KBM-7 (cell line): ENCODE measurements at places on chromosomes 16 and 17.

GRCh38 chr17:79907850-79908249 lies 68.6 kb upstream of the CBX4 start:
- no peak for DNase-seq

DNA sequence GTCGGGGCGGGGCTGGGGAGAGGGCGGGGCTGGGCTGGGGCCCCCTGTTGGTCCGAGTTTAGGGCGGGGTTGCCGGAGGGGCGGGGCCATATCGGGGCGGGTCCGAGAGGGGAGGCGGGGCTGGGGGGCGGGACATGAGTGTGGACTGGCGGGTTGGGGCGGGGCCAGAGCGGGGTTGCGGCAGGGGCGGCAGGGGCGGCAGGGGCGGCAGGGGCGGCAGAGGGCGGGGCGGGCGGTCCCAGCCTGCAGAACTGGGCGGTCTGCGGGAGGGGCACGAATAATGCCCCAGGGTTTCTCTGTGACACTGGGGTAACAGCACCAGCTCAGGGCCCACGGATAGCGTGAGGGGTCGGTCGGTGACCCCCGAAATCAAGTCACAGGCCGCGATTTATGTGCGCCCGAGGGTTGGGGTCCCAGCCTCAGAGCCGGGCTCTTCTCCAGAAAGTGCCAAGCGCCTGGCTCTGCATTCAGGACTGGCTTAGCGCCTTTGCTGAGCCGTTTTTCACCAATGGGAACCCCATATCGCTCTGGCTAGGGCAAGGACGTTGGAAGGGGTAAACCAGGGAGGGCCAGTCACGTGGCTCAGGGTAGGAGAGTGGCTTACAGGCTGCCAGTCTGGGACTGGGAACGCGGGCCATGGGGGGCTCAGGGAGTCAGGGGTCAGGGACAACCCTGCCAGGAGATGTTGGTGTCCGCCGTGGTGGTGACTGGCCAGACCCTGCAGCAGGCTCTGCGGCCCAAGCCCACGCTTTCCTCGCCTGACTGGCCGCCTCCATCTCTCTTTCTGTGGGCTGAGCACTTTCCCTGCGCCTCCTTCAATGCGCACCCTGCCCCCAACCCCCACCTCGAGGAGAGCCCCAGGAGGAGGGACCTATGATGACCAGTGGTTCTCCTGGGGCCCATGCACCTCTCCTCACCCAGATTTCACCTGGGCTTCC lies 1.2 kb upstream of the METTL26 start:
- peak; percentile 32 for DNase-seq

DNA sequence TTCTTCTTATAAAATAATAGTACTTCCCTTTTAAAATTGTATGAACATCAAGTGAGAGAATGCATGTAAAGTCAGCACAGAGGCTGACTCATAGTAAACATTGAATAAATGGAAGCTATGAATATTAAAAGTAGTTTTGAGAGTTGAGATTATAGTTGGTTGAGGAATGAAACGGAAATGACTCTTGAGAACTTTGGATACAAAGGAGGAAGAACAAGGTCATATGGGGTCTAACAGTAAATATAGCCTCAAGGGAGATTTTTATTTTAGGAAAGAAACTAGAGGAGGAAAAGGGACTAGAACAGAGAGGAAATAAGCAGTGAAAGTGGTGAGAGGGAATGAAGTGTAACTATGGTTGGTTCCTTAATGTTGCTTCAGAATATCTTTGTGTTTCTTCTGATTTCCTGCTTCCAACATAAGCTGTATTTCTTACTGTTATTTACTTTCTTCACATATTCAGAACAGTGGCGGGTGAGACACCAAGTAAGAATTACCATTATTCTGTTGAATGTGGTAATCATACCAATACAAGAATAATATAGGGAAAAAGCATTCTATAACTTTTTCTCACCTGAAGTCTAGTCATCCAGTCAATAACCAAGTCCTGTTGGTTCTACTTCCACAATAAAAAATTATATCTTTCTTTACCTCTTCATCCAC lies 165.1 kb downstream of the CHD9 start:
- DNase-seq, result peak; percentile 42

GRCh38 chr17:63486317-63487013 lies 9.6 kb downstream of the ACE start:
- DNase-seq, result no peak

- DNase-seq, result no peak
Measured at GRCh38 chr16:74556375-74556922, 50.5 kb downstream of the GLG1 start.

- DNase-seq, result no peak
Measured at GRCh38 chr16:52090080-52090479, 456.9 kb downstream of the TOX3 start.

GRCh38 chr17:1752425-1753262 lies 9.2 kb upstream of the SERPINF1 start:
- DNase-seq, result peak; percentile 78

GRCh38 chr16:11046382-11046931 lies 102.1 kb downstream of the CLEC16A start:
- DNase-seq, result no peak

- no peak for DNase-seq
Measured at GRCh38 chr16:77761204-77761603, 27.2 kb upstream of the VAT1L start.

DNA sequence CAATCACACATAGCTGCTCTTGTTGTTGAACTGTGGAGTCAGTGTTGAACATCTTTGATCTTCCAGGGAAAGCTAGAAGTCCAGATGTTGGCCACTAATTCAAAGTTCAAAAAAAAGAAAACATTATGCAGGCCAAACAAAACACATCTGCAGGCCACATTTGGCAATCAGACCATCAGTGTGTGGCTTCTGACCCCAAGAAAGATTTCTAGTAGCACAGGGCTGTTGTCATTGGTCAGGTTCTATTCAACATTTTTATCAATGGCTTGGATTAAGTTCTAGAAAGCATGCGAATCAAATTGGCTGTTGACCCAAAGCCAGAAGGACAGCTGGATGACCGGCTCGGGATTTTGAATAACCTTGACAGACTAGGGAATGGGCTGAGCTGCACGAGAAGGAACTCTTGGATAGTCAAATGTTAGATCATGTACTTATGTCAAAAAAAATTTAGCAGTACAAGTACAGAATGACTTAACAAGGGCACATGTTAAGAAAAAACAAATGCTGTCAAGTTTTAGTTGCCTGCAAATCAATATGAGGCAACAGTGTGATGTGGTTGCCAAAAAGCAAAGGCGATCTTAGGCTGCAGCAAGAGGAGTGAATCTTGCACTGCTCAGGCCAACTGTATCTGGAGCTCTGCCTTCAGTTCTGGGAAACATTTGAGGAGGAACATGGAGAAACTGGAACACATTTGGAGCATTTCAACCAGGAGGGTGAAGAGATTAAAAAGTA lies 187.6 kb downstream of the RGS9 start:
- no peak for DNase-seq

DNA sequence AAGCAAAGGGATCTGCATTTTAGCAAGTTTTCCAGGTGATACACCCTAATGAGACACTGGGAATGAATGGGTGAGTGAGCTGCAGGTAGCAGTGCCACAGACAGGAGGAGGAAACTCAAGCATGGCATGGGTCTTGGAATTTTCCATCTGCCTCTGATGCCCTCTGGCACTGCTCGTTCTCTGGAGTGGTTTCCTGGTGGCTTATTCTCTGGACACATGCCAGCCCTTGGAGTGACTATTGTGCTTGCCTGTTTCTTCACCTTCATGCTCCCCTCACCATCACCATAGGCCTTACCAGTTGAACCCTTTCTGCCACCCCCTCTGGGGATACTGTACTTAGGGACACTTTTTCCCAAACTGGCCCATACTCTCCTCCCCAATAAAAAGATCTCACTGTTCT lies 1.6 kb downstream of the COASY start:
- DNase-seq, result no peak

GRCh38 chr16:1538804-1539520 lies 5.5 kb downstream of the TMEM204 start:
- DNase-seq, result peak; percentile 37

DNA sequence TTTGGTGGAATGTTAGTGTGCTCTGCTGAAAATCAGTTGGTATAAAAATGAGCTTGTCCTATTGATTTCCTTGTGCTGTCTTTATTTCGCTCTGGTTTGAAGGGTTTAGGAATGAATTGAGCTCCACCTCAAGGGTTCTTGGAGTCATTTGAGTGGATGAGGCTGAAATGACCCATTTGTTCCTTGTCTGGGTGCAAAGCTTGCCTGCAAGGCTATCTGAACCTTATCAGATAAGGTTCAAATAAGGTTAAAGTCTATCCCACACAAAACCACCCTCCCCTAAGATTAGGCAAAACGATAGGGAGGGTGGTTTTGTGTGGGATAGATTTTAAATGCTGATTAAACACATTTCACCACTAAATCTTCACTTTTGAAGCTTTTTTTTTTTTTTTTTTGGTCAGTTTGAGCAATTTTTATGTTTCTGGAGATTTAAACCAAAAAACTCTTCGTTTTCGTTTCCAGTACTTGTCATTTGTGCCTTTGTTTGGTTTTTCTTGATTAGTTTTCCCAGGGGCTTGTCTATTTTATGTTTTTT lies 62.7 kb downstream of the ARHGAP44 start:
- no peak for DNase-seq

- DNase-seq, result no peak
Measured at GRCh38 chr16:65278874-65279273, 157.0 kb upstream of the CDH11 start.

DNA sequence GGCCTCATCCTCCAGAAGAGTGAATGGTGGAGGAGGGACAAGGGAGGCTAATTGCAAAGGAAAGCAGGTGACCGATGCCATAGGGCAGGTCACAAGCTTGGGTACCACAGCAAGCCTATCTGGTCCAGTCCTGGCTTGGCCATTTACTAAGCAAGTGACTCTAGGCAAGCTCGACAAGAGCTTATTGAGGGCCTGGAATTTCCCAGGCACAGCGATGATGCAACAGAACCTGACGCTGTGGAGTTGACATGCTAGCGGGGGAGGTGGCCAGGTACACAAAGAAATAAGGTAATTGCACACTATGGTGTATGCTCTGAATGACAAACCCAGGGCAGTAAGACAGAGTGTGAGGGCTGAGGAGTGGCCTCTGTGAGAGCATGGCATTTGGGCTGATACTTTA lies 98.5 kb downstream of the PGS1 start:
- DNase-seq, result no peak

- DNase-seq, result no peak
Measured at GRCh38 chr17:77409282-77410161, 268.8 kb downstream of the SEC14L1 start.

DNA sequence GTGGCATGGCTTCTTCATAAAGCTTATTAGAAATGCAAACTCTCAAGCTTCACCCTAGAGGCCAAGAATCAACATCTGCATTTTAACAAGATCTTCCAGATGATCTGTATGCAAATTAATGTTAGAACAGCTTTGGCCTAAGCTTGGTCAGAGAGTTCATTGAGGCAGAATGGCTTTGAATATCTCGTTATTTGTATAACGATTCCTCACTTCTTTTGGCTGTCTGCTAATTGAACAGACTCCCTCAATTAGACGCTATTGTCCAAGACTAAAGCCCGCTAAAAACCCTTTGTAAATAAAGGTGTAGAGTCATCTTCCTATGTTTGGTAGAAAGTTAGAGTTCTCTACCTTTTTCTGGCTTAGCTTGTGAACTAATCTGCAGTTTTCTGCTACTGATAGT lies 1453.7 kb downstream of the CDH8 start:
- DNase-seq, result no peak

DNA sequence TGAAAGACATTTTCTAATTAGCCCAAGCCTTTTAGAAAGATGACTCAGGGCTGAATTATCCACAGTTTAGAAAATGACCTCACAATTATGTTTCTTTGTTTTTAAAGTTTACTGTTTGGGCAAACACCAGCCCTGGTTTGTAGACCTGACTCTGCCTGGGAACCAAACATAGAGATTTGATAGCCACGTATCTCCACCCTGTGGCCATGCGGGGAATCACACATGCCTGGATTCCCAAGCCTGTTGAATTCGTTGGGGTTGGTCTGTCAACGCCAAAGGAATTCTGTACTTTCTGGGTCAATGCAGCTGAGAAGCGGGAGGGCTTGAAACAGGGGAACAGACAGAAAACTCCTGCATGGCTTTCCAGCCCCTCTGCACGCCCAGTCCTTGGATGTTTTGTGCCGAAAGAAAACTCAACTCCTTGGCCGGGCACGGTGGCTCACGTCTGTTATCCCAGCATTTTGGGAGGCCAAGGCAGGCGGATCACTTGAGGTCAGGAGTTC lies 26.9 kb downstream of the CD300A start:
- DNase-seq, result peak; percentile 80

GRCh38 chr17:13919818-13920217 lies 149.5 kb upstream of the COX10 start:
- DNase-seq, result no peak

DNA sequence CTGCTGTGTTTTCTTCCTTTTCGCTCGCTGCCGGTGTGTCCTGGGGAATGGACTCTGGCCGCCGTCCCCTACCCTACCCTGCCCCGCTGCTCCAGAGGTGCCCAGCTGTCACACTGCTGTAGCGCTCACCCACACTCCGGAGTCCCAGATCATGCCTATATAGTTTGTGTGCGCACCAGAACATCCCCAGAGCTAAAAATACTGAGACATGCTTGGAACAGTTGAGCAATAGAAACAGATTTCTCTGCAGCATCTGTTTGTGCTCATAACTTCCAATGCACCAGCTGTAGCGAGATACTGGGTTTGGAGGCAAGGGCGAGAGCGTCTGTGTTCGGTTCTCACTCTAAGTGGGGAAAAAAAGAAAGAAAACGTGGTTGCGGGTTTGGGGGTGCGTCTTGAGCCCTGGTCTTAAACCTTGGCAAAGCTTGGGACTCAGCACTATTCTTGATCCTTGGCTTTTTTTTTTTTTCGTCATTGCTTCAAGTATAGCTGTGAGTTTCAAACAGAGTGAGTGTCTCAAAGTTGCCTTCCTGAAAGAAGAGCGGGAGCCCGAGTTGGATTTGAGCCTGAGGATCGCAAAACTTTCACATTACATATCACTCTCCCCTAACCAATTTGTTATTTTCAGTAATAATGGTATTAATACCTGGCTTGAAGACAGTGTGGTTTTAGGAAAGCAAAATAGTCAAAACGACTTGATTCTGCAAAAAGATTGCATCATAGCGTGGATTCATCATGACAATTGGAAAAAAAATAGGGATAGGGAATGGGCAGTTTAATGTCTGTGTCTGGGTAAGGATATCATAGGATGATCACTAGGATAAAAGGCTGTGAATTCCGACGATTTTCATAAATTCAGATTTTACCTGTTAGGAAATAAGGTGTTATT lies 621 bp downstream of the KCNJ2 start:
- DNase-seq, result no peak
